CD4-positive, alpha-beta T cell treated with Interleukin-6 at 100 ng/mL for 8 hours (primary cell): ENCODE measurements at places on chromosomes 3 and 15.

DNA sequence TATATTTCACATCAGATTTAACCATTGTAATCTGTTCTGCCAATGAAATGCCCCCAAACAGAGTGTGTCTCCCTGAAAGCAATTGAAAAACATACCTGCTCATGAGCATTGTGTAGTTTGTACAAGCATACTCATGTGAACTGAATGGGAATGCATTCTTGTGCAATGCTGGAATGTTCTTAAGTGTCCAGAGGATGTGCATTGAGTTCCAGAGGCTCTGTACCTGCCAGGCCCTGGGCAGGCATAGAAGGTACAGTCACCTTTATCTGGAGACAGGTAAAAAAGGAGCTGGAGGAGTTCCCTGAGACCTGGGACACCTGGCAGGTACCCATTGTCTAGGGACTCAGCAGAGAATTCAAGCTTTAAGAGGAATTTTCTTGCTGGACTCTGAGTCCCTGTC, 2.8 kb downstream of the MRAS start:
- no peak for DNase-seq

- DNase-seq = no peak
Measured at GRCh38 chr3:14019459-14019858, 105.2 kb downstream of the CHCHD4 start.

GRCh38 chr3:190619761-190620160, 105.9 kb downstream of the IL1RAP start:
- no peak for DNase-seq

DNA sequence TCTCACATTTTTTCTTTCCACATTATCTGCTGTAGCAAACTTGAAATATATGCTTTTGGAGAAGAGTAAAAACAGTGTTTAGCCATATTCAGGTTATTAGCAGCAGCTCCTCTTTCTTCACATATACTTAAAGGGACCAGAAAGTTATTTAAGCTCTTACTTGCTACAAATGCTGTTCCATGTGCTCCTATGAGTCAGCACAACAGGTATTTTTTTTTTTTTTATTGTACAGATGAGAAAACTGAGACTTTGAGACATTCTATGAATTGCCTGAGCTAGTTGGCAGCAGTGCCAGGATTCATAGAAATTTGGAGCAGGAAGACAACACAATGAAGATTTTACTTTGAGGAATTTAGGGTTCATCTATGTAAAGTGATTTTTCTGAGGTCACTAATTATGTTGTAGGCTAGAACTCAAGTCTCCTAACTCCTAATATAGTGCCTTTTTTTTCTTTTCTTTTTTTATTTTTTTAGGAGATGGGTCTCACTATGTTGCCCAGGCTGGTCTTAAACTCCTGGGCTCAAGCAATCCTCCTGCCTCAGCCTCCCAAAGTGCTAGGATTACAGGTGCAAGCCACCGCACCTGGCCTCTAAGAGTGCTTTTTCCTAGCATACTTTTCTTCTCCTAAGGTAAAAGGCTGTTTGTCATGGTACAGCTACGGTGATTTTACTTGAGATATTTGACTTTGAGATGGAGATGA, 23.6 kb downstream of the SETD5 start:
- no peak for DNase-seq

DNA sequence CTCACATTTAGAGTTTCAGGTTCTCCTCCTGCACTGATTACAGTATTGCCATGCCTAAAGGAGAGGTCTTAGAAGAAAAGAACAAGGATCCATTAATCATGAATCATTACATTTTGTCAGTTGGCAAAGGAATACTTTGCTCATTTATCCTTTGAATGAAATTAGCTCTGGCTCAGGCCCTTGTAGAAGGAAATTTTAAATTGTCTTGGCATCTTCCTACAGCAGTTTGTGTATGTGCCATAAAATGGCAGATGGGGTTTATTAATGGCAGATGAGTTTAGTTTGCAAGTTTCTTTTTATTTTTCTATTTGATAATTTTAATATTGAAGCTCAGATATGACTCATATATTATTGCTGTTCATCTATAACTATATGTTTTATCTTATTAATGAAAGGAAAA, 181.2 kb upstream of the EPHA3 start:
- no peak for DNase-seq

- DNase-seq = no peak
Measured at GRCh38 chr3:51997172-51997571, 1.5 kb upstream of the RPL29 start.

GRCh38 chr3:69646287-69647067, 92.8 kb upstream of the MITF start:
- no peak for DNase-seq

GRCh38 chr3:52471371-52472238, 16.2 kb downstream of the NISCH start:
- no peak for DNase-seq
